ENCODE measurements at places on chromosomes 7 and 10.

GRCh38 chr10:122249303-122249850 is 21.7 kb upstream of the BTBD16 start:
- no peak for DNase-seq

DNA sequence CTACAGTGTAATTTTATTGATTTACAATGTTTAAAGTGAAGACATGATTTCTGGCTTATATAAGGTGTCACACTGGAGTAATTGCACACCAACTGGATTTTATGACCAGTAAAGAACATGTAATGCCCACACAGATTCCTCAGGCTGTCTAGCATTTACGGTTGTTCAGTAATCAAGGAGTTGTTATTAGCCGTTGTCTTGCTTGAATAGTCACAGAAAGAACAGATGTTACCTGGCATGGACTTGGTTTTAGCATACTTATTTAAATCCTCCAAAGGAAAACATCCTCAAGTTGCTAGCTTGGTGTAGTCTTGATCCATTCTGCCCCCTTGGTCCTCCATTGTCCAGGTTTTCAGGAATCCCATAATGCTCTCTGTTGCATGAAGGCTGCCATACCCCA is 65.8 kb downstream of the POU6F2 start:
- no peak for DNase-seq

- peak; percentile 11 for DNase-seq
These were observed 112.2 kb downstream of the CYTH3 start for GRCh38 chr7:6160191-6160623.

- DNase-seq: no peak
These were observed 386.5 kb upstream of the AUTS2 start for GRCh38 chr7:69211739-69212138.

DNA sequence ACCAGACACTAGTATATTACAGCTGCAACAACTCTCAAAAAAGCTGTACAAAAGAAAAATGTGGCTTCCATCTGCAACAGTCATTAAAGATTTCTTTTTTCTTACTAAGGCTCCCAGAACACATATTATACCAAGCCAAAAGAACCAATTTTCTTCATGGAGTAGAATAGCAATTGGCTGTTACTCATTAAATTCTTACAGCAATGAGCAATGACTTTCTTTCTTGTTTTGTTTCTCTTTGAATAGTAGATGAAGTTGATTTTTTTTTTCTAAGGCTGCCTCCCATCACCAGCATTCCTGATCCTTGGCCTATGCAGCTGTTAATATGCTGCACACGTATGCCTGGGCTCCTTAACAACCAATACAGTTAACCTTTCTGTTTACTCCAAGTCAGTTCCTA is 36.6 kb upstream of the SPOCK2 start:
- DNase-seq: peak; percentile 71

- no peak for DNase-seq
These were observed 23.6 kb downstream of the SLC35B4 start for GRCh38 chr7:134293002-134293740.

- no peak for DNase-seq
These were observed 240.7 kb downstream of the MGMT start for GRCh38 chr10:129707406-129708388.

DNA sequence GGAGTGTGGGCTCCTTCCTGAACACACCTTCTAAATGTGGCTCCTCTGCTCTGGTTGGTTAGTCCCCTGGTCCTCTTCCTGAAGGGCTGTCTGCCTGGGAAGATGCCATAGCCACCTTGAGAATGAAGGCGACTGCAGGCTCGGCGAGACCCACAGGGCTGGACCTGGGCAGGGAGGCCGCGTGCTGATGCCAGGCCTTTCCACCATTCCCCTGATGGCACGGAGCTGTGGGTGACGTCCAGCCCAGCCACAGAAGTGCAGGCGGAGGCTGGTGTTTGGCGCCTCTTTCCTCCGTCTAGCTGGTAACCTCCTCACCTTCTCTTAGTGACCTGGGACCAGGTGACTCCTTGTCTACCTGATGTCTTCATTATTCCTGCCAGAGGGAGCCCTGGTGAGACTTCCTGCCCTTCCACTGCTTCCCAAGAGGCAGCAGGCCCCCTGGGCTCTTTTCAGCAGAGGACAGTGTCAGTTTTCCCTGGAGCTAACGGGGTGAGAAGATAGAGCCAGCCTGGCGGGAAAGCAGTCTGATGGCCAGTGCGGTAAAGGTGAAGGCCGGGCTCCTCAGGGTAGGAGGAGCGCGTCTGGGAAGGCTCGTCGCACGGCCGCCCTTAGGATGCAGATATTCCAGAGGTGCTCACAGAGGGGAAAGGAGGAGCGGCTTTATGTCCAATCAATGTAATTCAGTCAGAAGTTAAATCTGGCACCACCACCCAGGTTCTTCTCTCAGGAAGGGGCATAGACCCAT is 34.9 kb downstream of the GBX1 start:
- no peak for DNase-seq

- DNase-seq: no peak
These were observed 159.6 kb downstream of the KMT2E start for GRCh38 chr7:105173586-105173985.

DNA sequence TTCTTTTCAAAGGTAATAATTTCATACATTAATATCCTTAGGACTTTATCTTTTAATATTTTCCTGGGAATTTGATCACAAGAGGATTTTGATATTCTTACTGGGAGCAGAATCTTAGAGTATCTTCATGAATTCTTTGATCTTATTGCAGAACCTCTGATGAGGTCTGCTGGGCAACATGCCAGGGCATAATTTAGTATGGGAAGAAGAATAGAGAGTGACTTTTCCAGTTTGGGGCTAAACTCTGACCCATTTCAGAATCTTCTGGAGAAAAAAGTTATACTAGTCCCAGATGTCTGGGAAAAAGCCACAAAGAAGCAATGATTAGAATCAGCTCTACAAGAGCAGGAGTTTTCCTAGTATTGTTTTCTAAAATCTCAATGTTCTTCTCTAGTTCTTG is 28.0 kb upstream of the RSU1 start:
- DNase-seq: no peak

DNA sequence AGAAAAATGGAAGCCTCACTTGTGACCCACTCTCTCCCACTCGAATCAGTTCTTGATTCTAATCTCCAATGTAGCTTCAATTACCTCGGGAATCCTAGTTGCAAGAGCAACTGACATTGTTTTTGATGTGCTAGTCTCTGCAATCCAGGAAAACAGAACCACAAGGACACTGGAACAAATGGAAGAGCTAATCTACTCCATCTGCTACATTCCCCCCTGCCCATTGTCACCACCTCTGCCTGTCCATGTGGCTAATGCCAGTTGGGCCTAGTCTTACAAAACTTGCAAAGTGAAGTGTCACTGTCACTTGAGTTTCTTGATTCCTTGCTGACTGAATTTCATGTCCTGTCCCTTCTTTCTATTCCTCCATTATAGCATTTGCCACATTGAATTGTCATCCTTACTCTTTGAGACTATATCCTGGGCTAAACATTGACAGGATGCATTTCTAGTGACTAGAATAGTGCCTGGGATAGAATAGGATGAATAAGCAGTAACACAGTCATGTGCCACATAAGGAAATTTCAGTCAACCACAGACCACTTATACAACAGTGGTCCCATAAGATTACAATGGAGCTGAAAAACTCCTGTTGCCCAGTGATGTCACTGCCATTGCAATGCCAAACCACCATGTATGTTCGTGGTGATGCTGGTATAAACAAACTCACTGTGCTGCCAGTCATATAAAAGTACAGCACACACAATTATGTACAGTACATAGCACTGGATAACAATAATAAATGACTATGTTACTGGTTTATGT is 13.5 kb downstream of the GCC1 start:
- DNase-seq: no peak

GRCh38 chr10:35637462-35637861 is 4.6 kb downstream of the FZD8 start:
- no peak for DNase-seq

GRCh38 chr7:137169282-137169698 is 174.2 kb downstream of the PTN start:
- DNase-seq: peak; percentile 16

DNA sequence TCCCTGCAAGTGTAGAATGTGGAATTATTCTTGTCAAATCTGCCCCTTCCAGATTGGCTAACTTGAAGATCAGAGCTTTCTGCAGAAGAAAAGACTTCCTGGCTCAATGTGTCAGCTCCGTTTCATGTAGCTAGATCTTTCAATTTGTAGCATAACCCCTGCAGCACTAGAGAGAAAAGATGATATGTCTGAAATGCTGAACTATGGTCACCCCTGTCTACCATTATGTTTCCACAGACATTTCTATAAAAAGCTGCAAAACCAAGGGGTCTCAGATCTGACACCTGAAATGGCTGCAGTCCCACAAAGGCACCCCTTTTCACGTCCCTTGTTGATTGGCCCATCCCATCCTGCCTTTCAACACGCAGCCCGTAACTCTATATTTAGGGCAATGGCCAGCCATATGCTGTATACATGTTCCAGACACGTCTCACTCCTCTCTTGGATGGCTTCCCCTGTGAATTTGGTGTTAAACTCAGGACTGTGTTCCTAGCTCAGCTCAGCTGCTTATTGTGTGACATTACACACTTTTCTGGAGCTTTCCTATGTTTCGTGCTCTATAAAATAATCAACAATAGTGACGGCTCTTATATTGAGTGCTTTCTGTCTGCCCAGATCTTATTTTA is 648.6 kb upstream of the CELF2 start:
- DNase-seq: no peak

DNA sequence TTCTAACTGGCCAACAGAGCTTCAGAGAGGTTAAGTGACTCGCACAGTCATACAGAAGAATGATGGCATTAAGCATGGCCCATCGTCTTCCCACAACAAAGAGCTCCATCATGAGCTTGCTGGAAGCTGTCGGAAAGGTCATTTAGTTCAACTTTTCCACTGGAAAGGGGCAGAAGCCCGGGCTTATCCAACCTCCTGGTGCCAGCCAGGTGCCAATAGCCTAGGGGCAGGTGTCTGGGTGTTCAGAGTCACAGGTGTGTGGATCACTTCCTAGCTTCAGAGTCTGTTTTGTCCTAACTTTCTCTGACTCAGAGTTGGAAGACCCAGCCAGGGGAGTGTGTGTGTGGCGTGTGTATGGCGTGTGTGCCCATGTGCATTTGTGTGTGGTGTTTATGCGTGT is 1.3 kb upstream of the TRPV6 start:
- no peak for DNase-seq

GRCh38 chr7:139898483-139898882 is 69.4 kb downstream of the TBXAS1 start:
- no peak for DNase-seq

- no peak for DNase-seq
These were observed 407 bp upstream of the MKRN1 start for GRCh38 chr7:140479739-140480084.

GRCh38 chr7:50721661-50722259 is 60.9 kb downstream of the GRB10 start:
- no peak for DNase-seq

DNA sequence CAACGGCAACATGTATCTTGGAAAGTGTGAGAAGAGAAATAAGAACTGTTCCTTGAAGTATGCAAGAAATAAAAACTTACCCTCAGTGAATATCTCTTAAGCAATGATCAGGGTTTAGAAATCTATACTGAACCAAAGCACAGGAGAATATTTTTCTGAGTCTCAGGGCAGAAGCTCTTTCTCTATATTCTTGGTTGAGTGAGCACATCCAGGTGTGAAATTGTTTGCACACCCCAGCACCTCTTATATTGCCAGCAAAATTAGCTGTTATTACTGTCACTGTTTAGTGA is 8.4 kb downstream of the DLX6 start:
- DNase-seq: no peak

GRCh38 chr10:17216217-17216900 is 11.7 kb upstream of the VIM start:
- DNase-seq: peak; percentile 99

- DNase-seq: no peak
These were observed 16.5 kb downstream of the ANLN start for GRCh38 chr7:36406156-36406555.

GRCh38 chr10:124867304-124867703 is 65.7 kb downstream of the ABRAXAS2 start:
- DNase-seq: no peak

GRCh38 chr7:118214833-118215182 is 9.7 kb upstream of the ANKRD7 start:
- peak; percentile 39 for DNase-seq

DNA sequence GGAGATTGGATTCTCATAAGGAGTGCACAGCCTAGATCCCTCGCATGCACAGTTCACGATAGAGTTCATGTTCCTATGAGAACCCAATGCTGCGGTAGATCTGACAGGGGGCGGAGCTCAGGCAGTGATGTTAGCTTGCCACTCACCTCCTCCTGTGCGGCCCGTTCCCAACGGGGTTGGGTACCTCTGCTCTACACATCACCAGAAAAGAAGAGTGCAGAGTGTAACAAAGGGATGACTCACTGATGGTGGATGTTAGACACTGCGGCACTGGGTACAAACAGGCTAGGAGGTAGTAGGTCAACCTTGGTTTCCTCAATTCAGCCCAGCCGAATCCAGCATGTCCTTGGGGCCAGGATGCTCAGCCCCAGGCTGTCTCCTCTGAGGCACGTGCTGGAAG is 66.8 kb upstream of the CHST15 start:
- DNase-seq: no peak

GRCh38 chr10:126584836-126585235 is 85.7 kb downstream of the C10orf90 start:
- DNase-seq: no peak

DNA sequence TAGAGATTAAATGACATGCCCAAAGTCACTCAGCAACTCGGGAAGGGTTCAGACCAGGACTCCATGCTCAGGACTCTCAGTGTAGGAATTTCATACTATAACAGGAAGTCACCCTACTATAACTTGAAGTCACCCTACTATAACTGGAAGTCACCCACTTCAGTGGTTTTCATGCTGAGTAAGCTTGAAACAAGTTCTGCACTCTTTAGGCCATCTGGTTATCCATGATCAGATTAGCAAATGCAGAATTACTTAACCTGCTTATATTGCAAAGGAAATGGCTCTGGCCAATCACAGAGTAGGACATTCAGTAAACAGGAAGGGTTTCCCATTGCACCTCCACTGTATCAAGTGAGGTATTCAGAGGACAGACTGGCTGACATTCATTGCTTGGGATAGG is 1240.4 kb downstream of the GATA3 start:
- DNase-seq: no peak

GRCh38 chr10:69392481-69393000 is 24.2 kb downstream of the TACR2 start:
- peak; percentile 74 for DNase-seq

- DNase-seq: no peak
These were observed 27.7 kb downstream of the PRKAG2 start for GRCh38 chr7:151849008-151849878.

DNA sequence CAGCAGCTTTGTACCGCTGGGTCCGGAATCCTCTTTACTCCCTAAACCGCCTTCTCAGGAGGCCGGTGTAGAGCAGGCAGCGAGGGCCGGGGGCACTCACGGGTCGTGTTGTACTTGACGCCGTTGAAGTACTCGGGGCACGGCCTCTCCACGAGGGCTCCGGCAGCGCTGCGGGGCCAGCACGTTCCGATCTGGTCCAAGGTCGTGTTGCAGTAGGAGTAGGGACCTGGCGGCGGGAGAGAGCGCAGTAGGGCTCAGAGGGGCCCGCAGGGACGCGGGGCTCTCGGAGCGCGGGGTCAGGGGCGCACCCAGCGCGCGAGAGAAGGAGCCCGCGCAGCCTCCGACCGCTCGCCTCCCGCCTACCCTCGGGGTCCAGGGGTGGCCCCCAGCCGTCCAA is 443 bp downstream of the CRHR2 start:
- DNase-seq: no peak

- DNase-seq: no peak
These were observed 42.0 kb downstream of the SHH start for GRCh38 chr7:155770241-155770640.

GRCh38 chr10:11387551-11388222 is 223.8 kb downstream of the USP6NL start:
- DNase-seq: no peak

All from kidney glomerular epithelial cell (primary cell).